Nephron progenitor cell (in vitro differentiated cells): ENCODE measurements at places on chromosomes 5 and 9.
A peak's percentile ranks its signal among the peaks of the same experiment; 100 is the strongest.

- DNase-seq: no peak
- peaks cover 2% of the 10 kb centered on the region for H3K36me3 ChIP-seq
- H3K27me3 ChIP-seq: peaks cover 14% of the 10 kb centered on the region
- no peak overlapping the region for H3K27ac ChIP-seq
- peaks cover 8% of the 10 kb centered on the region for H3K4me1 ChIP-seq
Observed at GRCh38 chr9:34744295-34745221, 34.6 kb upstream of the CCL21 start.

DNA sequence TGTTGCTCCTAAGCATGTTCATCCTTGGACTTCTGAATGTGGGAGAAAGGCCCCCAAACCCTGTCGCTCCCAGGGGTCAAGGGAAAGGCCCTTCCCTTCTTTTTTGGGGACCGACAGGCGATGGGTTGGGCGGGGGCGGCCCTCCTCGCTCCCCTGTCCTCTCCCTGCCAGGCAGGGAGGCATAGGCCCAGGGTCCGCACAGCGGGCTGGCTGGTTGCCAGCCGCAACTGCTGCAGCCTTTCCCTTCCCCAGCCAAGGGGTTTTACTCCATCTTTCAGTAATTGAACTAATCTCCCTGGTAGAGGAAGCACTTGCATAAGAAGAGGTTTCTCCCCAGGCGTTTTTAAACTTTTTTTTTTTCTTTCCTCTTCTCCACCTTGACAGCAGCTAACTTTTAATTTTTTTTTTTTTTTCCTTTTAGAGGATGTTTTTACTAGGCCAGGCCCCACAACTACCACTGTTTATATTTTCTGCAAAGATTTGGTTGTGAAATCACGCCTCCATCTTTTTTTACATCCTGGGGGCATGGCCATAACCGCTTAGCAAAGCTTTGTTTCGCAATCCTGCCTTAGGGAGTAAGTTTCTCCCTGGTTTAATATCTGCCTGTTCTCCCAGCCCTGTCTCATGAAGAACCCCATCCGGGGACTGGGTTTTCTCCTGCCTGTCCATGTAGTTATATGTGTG, 216.9 kb upstream of the ZNF608 start:
- H3K27ac ChIP-seq: peak overlapping the region; percentile 37
- no peak for DNase-seq
- H3K4me1 ChIP-seq: peaks cover 30% of the 10 kb centered on the region
- peak overlapping the region; percentile 59 for H3K4me3 ChIP-seq

- peaks cover 27% of the 10 kb centered on the region for H3K27me3 ChIP-seq
- DNase-seq: no peak
- no peak overlapping the region for H3K4me3 ChIP-seq
- H3K36me3 ChIP-seq: no peaks in the 10 kb centered on the region
Observed at GRCh38 chr5:96809921-96810320, 2.2 kb upstream of the ERAP1 start.

GRCh38 chr5:73154208-73155006, 18.6 kb upstream of the TMEM174 start:
- H3K27me3 ChIP-seq: peaks cover 12% of the 10 kb centered on the region
- H3K27ac ChIP-seq: no peak overlapping the region
- no peak overlapping the region for H3K4me3 ChIP-seq
- no peaks in the 10 kb centered on the region for H3K36me3 ChIP-seq
- peaks cover 59% of the 10 kb centered on the region for H3K4me1 ChIP-seq
- DNase-seq: no peak

DNA sequence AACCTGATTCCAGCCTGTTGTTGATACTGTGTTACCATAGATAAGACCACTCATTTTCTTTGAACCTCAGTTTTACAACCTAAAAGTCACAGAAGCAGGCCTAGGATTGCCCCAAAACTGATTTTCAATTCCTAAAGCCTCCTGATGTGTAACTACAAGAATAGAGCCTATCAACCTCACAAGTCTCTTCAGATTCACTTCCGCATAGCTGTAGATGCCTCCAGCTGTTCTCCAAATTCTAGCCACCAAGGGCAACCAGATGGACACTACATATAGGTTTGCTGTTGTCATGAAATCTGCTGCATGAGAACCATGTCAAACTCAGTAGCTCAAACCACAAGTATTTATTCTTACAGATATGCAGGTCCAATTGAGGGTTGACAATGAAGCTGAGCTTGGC, 143.5 kb downstream of the SPATA31D1 start:
- H3K36me3 ChIP-seq: peaks cover 4% of the 10 kb centered on the region
- H3K27ac ChIP-seq: no peak overlapping the region
- DNase-seq: no peak
- no peak overlapping the region for H3K4me3 ChIP-seq

DNA sequence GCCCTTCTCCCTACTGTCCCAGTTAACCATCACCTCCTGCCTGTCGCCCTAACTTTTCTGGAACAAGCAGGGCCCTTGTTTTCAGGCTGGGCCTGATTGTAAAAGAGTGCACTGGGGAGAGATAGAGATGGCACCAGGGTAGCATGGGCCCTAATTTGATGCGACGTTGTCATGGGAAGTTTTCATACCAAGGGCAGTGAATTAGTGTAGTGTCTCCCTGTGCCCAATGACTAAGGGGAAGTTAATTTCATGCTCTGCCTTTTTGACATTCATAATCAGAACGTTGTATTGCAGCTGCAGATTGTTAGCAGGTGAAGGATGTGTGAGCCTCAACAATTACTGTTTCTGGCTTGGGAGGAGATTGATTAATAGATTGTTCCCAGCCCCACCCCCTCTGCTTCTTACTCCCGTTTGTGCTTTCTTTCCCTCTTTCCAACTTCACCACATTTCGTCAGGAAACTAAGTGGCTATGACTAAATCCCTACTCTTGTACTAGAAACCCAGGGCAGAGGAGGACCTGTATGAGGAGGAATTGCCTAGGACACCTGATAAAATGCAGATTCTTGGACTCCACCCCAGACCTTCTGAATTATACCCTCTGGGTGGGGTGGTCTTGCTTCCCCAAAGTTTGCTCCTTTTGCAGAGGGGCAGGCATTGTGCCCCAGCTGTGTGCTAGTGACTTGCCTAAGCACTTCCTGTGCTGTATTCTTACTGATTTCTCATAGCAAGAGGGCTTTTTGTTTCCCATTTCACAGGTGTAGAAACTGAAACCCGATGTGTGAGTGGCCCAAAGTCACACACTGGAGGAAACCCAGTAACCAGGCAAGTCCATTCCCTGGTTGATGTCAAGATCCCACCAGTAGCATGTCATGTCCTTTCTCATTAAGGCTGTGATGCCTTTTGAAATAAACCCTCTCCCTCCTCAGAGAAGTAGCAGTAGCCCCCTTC, 56.3 kb downstream of the DAB2IP start:
- peaks cover 52% of the 10 kb centered on the region for H3K4me1 ChIP-seq
- no peak for DNase-seq
- H3K4me3 ChIP-seq: no peak overlapping the region
- peaks cover 15% of the 10 kb centered on the region for H3K36me3 ChIP-seq
- no peak overlapping the region for H3K27ac ChIP-seq
